Urothelium cell line (cell line): ENCODE measurements at places on chromosomes 7 and 10.

DNA sequence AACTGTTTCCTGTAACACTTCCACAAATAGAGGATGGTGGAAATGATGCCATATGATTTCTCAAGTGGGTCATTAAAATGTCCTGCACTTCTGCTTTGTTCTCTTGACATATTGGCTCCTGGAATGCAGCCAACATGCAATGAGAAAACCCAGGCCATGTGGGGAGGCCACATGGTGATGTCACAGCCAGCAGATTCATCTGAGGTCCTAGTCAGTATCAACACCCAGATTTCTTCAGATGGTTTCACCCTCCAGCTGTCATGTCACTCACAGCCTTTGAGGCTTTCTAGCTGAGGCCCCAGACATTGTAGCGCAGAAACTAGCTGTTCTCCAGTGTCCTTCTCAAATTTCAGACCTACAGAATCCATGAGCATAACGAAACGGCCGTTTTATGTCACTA, 102.3 kb upstream of the NUPR2 start:
- no peak for DNase-seq

- DNase-seq = no peak
Measured at GRCh38 chr7:95662987-95663386, 66.7 kb upstream of the PDK4 start.

DNA sequence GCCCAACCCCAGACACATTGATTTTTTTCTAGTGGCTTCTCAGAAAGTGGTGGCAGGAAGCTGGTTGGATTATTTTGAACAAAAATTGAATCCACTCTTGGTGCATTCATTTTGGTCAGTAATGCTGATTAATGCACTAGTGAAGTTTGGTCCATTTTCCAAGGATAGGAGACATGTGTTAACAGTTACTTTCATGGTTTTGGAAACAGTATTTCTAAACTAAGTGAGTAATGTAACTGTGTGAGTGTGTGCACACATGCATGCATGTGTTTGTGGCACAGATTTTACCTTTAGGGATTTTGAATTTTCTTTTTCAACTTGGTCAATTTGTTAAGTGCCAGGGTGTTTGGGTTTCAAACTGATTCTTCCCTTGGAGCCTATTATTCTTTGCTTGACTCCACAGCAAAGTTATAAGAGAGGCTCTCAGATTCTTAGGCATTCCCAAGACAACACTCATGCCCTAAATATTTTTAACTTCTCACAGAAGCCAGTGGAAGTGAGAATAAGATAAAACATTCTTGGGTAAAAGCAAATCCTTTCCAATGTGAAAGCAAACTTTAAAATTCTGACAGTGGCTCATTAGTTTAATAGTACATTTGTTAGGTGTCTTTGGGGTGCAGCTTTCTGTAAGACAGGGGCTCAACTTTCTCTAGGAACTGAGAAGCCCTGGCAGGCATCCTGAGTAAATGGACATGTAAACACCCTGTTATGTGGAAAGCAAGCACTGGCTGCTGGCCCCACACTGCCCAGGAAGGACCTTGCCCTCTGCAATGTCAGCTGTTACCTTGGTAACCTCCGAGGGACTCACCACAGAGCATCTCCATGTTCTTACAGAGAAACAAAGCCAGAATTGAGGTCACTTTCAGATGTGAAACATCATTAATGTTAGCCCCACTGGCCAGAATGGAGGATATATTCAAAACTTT, 68.4 kb downstream of the ASAH2B start:
- DNase-seq = no peak

DNA sequence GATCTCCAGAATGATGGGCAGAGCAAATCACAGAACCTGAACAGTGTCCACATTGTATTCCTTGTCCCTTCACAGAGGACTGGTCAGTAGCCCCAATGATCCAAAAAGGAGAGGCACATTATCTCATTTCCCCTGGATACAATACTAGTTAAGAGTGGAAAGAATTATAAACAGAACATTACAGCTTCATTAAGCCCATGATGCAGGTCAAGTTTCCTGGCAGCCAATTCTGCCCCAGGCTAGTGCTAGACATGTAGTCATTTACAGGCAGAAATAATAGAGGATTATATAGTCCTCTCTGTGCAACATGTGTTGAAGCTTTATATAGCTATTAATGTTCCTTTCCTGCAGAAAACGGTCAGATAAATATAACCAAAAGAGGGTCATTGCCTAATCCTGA, 124.3 kb upstream of the WNT16 start:
- DNase-seq = no peak

DNA sequence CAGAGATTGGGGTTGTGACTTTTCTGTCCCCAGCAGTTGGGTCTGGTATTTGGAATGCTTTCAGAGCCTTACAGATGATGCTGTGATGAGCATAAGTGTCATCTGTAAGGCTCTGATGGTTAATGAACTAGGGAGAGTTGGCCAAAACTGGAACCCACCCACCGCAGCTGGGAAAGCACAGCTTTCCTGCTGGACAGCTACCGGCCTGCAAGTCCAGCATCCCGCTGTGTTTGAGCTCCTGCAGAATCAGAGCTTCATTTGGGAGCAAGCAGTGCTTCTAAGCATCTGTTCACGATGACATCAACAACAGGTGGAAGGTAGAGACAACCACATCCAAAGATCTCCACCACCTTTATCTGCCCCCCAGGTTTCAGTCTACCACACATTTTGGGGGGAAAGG, 11.7 kb downstream of the UCN3 start:
- DNase-seq = no peak

DNA sequence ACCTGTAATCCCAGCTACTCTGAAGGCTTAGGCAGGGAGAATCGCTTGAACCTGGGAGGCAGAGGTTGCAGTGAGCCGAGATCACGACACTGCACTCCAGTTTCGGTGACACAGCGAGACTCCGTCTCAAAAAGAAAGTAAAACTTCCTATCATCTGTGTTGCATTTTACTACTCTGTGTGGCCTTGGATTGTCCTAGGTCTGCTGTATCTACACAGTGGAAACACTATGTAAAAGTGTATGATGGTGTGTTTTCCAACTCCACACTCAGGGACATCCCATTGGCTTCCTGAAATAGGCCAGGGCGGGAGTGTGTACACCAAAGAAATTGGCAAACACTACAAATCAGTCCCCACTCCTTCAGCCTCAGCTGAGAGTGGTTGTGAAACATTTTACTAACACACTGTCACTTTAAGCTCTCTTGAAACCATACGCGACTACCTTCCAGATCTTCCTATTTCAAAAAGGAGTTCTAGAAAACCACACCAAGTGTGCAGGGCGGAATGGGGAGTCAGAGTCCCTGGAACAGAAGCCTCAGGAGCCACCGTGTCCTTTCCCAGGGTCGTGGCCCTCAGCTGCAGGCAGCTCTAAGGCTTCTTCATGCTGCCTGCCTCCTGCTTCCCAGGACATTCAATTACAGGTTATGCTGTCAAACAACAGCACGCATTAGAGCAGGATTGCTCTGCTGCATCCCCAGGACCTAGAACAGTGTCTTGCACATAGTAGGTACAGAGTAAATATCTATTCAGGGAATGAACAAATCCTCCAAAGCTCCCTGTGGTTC, 275.4 kb downstream of the PARD3 start:
- no peak for DNase-seq

DNA sequence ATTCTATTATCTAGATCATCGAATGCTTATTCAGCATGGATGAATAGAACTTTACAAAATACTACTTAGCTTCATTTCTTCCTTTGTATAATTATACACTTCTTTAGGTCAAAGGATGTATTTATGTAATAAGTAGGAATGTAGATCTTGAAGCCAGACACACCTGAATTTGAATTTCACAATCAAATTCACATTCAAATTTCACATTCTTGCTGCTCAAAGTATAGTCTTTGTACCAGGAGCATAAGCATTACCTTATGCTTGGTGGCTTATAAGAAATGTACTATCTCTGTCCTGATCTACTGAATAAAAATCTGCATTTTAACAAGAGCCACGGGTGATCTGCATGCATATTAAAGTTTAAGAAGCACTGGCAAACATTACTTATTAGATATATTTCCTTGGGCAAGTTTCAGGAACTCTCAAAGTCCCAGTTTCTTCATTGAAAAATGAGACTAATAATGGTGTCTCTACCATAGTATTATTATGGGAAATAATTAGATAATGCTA, 112.8 kb downstream of the CACNA2D1 start:
- no peak for DNase-seq

DNA sequence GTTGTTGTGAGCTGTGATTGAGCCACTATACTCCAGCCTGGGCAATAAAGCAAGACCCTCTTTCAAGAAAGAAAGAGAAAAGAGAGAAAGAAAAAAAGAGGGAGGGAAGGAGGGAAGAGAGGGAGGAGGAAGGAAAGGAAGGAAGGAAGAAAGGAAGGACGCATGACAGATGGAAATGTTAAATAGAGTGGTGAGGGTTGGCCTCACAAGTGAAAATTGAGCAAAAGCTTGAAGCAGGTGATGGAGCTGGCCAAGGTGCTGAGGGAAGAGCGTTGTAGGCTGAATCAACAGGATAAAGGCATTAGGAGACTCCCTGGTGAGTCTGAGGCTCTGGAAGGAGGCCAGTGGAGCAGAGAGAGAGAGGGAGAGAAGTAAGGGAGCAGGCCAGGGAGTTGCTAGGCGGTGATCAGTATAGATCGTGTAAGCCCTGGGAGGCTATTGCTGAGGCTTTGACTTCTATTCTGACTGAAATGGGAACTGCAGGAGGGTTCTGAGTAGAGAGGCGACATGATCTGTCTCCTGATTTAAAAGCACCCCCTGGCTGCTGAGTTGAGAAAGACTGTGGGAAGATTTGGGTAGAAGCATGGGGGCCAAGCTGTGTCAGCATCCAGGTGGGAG, 26.5 kb upstream of the TMEM248 start:
- DNase-seq = no peak
